ENCODE measurements at places on chromosomes 1 and 21.

DNA sequence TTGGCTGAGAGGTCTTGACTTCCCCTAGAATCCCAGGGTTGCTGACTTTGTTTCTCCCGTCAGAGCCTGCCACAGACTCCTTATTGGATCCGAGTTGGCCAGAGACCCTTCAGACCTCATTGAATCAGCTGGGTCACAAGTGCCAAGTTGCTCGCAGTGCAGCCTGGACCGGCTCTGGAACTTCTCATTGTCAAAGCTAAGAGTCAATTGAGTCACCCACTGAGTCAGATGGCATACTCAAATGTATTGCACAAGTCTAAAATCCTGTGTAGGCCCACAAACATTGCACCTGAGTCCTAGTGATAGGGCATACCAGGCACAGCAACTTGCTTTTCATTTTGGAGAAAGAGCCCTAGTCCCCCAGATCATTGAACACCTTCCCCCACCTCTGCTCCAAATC is 20.4 kb upstream of the SCAF4 start:
- no peak for DNase-seq

GRCh38 chr1:3773572-3774275 is 1.2 kb downstream of the SMIM1 start:
- no peak for DNase-seq

- DNase-seq: no peak
These were observed 9.4 kb downstream of the CR1L start for GRCh38 chr1:207654320-207654719.

DNA sequence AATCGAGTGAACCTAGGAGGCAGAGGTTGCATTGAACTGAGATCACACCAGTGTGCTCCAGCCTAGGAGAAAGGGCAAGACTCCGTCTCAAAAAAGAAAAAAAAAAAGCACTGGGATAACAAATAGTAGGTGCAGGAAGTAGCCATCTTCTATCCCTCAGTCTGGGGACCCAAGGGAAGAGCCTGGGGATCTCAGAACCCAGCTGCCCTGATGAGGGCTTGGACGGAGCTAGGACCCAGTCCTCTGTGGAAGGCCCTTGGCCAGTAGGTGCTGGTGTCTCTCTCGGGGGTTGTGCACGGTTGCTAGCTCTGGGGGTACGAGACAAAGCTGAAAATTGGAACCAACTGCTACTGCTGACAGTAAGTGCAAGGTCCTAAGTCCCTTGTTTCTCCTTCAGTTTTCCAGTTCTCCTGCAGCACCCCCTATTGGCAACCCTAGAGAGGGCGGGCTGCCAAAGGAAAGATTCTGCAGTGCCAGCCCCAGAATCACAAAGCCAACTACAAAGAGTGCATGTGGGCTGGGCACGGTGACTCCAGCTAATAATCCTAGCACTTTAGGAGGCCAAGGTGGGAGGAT is 57.6 kb upstream of the KIF1B start:
- DNase-seq: no peak

GRCh38 chr1:223114871-223115270 is 28.2 kb downstream of the TLR5 start:
- DNase-seq: no peak

DNA sequence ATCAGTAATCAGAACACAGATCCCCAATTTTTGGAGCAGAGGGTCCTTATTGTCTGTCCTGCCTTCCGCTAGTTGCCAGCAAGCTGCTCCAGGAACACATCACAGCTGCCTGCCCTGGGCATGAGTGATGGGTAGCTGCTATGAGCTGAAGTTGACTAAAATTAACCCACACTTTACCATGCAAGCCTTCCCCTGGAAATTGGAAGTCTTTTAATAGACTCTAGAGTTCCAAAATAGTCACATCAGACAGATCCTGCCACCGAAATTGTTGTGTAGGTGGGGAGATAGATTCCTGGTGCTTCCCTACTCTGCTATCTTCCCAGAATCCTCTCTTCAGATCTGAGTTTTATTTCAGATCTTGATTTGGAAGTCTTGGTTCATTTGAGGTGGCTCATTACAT is 63.1 kb upstream of the GCLM start:
- DNase-seq: no peak

GRCh38 chr1:18807334-18808063 is 52.0 kb downstream of the TAS1R2 start:
- DNase-seq: no peak
